ENCODE measurements at places on chromosomes 1 and 21. TPM values are rescaled to one million over a fixed set of nuclear protein-coding genes. Genes with fewer than 3 reads are reported as not detected.

Gene SFT2D2
- 32.9 TPM for total RNA-seq

Gene LIN28A
- total RNA-seq, result 97.3 TPM

Gene HSD3B2
- total RNA-seq, result not detected

Gene TCEA3
- 0.83 TPM for total RNA-seq

Gene SLC16A1
- total RNA-seq, result 39.5 TPM

Gene C1orf226
- 12.3 TPM for total RNA-seq

Gene IRF6
- 0.47 TPM for total RNA-seq

Gene ZNF281
- 32.2 TPM for total RNA-seq

Gene LRRC52
- total RNA-seq, result not detected

Data from glutamatergic neuron (in vitro differentiated cells).